ENCODE measurements at places on chromosomes 16 and 17.

GRCh38 chr17:80855948-80856862, 135.4 kb upstream of the CHMP6 start:
- DNase-seq: peak; percentile 36

DNA sequence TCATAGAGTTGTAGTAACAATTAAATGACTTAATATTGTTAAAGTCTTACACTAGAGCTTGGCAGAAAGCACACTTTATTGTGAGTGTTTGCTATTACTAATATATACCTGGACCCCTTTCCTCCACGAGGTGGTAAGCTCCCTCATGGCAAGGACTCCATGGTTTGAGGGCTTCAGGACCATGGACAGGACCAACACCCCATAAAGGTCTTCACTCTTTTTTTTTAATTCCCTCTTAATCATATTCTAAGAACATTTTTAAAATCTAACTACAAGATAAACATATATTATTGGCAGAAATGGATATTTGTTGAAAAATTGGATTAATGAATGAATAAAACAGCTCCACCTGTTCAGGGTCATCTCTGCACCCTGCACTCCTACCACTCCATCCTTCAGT, 154.5 kb downstream of the CBLN1 start:
- no peak for DNase-seq

GRCh38 chr16:47061204-47061603, 82.5 kb downstream of the NETO2 start:
- no peak for DNase-seq

- DNase-seq: no peak
These were observed 48.3 kb downstream of the ZFHX3 start for GRCh38 chr16:72999541-73000019.

DNA sequence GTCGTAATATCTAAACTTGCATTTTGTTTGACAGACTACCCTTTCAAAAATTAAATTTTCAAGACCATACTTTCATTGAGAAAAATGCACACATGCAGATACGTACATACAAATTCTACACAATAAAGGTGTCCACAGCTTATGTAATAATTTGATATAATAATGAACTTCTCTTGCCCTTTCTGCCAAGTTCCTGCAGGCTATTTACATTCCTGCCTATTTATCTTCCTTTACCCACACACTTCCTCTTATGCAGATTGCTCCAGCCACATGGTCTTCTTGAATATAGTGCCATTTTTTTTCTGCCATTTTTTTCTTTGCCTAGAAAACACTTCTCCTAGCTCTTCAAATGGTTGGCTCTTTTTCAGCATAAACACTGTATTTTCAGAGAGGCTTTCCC, 826.9 kb upstream of the CDH8 start:
- DNase-seq: no peak

- no peak for DNase-seq
These were observed 81.3 kb downstream of the SDK2 start for GRCh38 chr17:73562896-73563295.

- DNase-seq: no peak
These were observed 3.8 kb upstream of the APPBP2 start for GRCh38 chr17:60529806-60530205.

GRCh38 chr17:47937941-47938340, 3.4 kb upstream of the PNPO start:
- DNase-seq: no peak

DNA sequence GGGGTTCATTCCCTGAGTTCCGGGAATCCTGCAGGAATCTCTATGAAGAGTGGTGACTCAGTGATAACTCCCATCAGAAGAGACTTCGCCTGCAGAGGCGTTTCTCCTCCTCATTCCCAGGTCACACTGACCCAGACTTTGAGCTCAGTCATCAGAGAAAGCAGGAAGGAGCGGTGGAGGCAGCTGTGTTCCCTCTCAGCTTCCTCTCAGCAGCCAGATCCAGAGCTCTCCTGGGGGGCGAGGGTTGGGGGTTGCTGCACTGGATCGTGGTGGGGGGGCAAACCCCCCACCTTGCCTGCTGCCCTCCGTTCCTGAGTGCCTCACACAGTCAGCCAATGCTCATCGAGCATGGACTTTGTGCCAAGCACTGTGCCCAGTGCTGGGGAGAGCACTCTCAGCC, 271.2 kb downstream of the CBLN1 start:
- DNase-seq: no peak

DNA sequence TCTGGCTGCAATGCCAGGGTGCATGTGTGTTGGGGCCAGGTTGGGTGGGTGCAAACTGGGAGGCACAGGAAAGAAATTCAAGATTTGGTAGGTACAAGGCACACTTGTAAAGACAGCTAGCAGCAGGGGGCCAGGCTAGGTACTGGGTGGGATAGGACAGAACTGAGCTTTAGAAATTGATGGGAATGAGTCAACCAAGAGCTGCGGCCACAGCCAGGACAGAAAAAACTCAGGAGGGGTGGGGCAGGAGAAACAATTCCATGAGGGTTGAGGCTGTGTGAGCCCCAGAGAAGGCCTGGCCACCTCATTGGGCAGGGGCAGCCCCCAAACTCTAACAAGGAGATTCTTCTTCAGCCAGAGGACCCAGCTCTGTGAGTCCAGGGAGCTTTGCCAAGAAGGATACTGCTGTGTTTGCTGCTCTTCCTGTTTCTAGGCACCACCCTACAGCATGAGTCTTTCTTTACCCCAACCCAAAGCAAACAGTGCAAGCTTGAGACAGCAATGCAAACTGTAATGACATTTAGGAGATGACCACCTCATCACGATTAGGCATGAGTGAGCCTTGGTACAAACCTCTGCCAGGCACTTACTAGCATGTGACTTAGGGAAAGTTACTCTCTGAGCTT, 21.3 kb upstream of the CCDC182 start:
- DNase-seq: no peak

DNA sequence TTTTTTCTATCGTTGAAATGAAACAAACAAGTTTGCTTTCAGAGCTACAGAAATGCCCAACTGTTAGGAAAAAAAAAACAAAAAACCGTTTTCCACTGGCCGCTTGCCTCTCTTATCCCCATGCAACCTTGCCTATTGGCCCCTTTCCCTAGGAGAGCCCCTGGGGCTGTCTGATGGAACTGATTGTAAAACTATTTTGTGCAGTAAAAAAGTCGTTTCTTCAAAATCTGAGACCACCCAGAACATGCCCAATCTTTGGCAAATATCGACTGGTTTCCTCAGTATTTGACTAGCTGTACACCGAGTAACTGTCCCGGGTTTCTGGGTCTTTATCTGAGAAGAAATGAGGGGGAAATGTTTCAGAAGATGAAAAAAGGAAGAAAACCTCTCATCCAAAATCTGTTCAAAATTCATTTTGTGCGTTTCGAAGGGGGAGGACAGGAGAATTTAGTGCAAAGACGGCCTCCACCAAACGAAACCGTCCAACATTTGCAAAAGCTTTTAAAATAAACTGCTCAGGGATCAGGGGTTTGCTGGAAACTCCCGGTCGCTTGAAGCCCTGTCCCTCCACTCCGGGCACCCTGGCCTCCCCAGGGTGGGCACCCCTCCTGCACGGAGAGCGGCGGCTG, 1.1 kb upstream of the GNAO1 start:
- no peak for DNase-seq

- DNase-seq: peak; percentile 82
These were observed 4.5 kb downstream of the PRSS27 start for GRCh38 chr16:2715519-2715918.

- no peak for DNase-seq
These were observed 123.0 kb downstream of the RPTOR start for GRCh38 chr17:80667462-80668277.

GRCh38 chr17:50099003-50099402, 3.9 kb downstream of the PDK2 start:
- no peak for DNase-seq

GRCh38 chr16:4706871-4707270, 13.5 kb downstream of the NUDT16L1 start:
- no peak for DNase-seq

- no peak for DNase-seq
These were observed 25.3 kb downstream of the BFAR start for GRCh38 chr16:14658063-14658462.

DNA sequence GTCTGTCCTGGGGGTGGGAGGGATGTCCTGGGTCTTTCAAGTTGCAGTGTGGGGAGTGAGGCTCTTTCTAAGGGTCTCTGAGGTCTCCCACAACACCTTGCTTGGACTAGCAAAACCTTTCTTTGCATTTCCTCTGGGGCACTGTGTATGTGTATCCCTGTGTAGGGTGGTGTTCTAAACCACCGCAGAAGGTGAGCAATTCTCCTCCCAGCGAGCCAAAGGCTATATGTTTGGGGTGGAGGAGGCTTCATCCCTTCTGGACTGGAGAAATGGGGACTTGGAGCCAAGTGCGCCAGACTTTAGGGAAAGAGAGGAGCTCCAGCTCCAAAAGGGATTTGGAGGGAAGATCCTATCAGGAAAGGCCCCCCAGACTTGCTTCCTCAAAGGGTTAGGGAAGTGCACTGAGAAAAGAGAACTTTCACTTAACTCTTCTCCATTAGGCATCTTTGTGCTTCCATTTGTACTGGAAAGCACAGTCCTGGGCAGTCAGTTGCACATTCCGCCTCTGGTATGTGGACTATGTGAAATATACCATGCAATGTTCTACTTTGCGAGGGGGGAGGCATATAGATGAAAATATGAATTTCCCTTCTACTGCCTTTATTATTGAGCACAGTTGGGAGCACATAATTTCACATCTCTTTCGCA, 18.9 kb upstream of the HOXB9 start:
- DNase-seq: no peak

- DNase-seq: no peak
These were observed 74.6 kb upstream of the TBC1D3K start for GRCh38 chr17:37849617-37849972.

DNA sequence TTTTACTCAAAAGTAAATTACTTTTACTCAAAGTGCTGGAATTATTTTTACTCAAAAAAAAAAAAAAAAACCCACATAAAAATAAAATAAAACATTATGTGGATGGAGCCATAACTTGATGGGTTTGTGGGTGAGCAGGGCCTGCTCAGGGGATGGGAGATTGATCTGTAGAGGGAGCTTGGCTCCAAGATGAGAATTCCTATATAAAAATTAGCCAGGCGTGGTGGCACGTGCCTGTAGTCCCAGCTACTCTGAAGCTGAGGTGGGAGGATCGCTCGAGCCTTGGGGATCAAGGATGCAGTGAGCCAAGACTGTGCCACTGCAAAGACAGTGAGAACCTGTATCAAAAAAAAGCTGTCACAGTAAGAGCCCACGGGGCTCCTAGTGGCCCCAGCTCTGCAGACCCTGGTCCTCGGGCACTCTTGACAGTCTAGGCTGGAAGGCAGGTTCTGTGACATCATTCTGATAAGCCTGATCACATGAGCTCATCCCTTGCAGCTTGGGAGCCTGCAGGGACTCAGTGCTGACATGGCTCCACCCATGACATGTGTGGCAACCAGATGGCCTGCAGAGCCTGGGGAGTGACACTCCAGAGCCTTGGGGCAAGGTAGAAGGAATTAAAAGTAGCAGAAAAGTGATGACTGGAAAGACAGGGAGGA, 42.5 kb downstream of the ST3GAL2 start:
- DNase-seq: no peak

DNA sequence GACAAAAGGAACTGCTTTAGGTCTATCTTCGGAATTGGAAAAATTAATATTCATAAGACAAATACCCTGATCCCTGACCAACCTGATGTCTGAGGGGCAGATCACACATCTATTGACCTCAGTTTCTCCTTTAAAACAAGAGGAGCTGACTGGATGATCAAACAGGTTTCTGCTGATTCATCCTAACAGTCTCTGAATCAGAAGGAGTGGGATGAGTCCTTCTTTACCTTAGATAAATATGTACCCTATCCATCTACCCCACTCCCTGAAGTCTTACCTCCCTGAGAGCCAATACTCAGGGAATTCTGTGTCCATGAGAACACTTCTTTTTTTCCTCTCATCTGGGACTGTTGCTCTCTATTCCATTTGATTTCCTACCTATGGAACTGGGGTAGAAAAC, 80.3 kb upstream of the CRHR1 start:
- no peak for DNase-seq

- no peak for DNase-seq
These were observed 14.1 kb downstream of the RAD51C start for GRCh38 chr17:58706351-58707140.

DNA sequence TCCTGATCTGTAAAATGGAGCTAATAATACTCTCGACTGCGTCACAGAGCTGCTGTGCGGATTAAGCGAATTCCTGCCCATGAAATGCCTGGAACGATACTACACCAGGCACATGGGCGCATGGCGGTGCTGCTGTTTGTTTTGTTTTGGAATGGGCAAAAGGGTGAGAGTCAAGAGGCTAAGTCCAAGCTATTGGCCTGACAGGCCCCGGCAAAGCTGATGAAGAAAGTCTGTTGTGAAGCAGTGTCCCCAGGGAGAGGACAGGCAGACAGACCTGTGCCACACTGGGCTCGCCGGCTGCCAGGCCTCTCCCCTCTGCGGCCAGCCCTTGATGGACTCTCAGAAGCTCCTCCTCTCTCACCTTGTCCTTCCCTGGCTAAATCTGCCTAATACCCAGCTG, 31.3 kb upstream of the RASD1 start:
- DNase-seq: no peak

- no peak for DNase-seq
These were observed at the start of gene CCL22 for GRCh38 chr16:57358527-57359095. Gene CCL22 (plus strand): TSS chr16:57358783. CDS start chr16:57358817, 34 bp downstream.

DNA sequence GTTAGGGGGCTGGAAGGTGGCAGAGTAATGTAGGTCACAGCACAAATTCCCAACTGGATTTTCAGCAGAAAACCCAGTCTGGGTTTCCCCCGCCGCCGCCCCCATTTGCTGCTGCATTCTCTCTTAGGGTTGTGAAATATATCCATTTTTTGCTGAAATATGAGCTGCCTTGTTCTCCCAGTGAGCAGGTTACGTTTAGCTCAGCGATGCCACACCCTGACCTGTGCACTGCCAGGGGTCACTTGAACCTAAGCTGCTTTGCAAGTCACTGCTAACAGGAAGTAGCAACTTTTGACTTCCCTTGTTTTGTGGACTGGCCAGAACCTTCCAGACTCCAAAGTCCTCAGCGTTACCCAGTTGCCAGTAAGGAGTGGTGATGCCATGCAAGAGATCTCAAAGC, 274.1 kb downstream of the CPPED1 start:
- DNase-seq: no peak

- DNase-seq: peak; percentile 98
These were observed 27.8 kb upstream of the ST6GALNAC1 start for GRCh38 chr17:76671123-76671911.

- DNase-seq: no peak
These were observed 15.0 kb upstream of the CBX8 start for GRCh38 chr17:79811868-79812352.

DNA sequence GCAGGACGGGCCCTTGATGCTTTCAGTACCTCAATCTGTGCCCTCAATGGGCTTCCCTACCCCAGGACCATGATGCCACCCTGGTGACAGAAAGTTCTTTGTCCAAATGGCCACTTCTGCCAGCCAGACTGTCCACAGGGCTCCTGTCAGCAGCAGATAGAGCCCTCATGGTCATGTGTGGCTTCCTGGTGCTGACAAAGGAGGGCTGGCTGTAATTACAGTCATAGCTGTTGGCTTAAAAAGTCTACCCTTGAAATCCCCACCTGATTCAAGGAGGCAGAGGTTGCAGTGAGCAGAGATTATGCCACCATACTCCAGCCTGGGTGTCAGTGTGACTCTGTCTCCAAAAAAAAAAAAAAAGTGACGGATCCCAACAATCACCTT, 3.3 kb downstream of the TRPV2 start:
- no peak for DNase-seq

- DNase-seq: no peak
These were observed 37.0 kb upstream of the HAPSTR1 start for GRCh38 chr16:9054460-9054859.

- no peak for DNase-seq
These were observed 287.0 kb upstream of the XYLT1 start for GRCh38 chr16:17757808-17758207.

Measured in T-helper 9 cell (primary cell).